ENCODE measurements at places on chromosomes 3 and 15. TPM values are rescaled to one million over a fixed set of nuclear protein-coding genes. Genes with fewer than 3 reads are reported as not detected.
A peak's percentile ranks its signal among the peaks of the same experiment; 100 is the strongest.

DNA sequence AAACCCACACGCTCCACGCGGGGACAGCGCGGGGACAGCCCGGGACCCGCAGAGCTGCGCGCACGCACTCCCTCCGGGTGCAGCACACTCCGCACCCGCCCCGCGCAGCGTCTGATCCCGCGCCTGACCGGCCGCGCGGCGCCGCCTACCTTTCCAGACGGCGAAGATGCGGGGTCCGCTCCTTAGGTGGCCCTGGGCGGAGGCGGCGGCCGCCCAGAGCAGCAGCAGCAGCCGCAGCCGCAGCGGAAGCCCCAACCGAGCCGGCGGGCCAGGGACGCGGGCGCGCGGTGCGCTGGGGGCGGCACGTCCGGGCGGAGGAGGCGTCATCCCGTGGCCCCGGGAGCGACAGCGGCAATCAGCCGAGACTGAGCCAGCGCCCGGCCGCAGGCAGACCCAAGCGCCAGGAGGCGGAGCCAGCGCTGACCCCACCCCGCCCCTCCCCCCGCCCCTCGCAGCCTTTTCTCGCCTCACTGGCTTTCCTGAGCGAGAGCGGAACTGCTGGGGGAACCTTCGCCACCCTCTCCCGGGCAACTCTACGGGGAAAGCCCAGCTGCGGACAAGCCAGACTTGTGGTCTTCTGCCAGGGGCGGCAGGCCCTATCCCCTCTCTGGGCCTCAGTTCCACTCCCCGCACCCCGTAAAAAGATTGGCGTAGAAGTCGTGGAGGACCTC lies at the start of gene SEMA7A:
Gene SEMA7A, minus strand, starts transcription at position 367 of the 671 bp plus-strand sequence. Its CDS starts 40 bp downstream, at position 327.
- peak; percentile 52 for DNase-seq

- DNase-seq = no peak
These were observed 29.8 kb downstream of the CCR3 start for GRCh38 chr3:46272028-46272451.

GRCh38 chr15:38374556-38374955 lies 79.4 kb upstream of the FAM98B start:
- no peak for DNase-seq

- DNase-seq = no peak
These were observed 9.1 kb downstream of the FBXL22 start for GRCh38 chr15:63606308-63606707.

GRCh38 chr3:53764026-53764775 lies 82.0 kb downstream of the CHDH start:
- DNase-seq = no peak

GRCh38 chr3:139460076-139460475 lies 16.2 kb downstream of the RBP2 start:
- DNase-seq = no peak

- DNase-seq = no peak
These were observed 189.5 kb downstream of the WDR72 start for GRCh38 chr15:53569751-53570480.

GRCh38 chr15:56794165-56794552 lies 60.9 kb upstream of the ZNF280D start:
- peak; percentile 59 for DNase-seq

HPS3 gene
- 39.3 TPM for total RNA-seq

ADAMTS7 gene
- 6.0 TPM for total RNA-seq

Data from A172 (cell line).